ENCODE measurements at places on chromosomes 13 and 19.

DNA sequence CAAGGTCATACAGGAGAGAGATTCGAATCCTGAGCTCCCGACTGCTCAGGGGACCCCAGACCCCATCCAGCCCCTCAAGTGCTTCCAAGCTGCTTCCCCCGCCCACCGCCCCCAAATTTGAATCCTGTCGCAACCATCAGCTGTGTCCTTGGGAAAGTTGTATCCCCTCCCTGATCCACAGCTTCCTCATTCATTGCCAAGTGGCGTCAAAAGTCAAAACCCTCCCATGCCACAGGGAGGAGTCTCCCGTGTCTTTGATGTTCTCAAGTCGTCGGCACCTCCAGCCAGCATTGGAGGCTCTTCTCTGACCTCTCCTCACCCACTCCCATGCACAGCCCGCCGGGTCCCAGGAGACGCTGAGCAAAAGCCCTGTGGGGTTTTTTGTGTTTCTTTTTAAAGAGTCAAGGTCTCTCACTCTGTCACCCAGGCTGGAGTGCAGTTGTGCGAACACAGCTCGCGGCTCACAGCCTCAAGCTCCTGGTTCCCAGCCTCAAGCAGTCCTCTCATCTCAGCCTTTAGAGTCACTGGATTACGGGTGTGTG, 2.8 kb upstream of the IFI30 start:
- no peak for DNase-seq

DNA sequence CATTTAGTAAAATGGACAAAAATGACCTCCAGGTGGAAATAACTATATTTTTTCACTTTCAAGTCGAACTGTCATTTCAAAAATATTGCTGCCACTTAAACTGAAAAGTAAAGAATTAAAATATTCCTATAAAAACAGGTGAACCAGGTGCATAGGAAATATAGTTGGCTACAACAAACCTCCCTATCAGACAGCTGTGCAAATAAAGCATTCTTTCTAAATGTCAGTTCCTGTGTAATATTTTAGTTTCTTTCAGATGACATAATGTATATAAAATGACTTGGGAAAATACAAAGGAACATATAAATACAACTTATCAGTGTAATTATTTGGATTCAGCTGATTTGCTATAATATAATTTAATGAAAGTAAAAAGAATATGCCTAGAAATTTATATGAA, 403.5 kb upstream of the GPC6 start:
- DNase-seq = no peak

- DNase-seq = no peak
These were observed 6.2 kb downstream of the ZNF444 start for GRCh38 chr19:56147307-56147706.

DNA sequence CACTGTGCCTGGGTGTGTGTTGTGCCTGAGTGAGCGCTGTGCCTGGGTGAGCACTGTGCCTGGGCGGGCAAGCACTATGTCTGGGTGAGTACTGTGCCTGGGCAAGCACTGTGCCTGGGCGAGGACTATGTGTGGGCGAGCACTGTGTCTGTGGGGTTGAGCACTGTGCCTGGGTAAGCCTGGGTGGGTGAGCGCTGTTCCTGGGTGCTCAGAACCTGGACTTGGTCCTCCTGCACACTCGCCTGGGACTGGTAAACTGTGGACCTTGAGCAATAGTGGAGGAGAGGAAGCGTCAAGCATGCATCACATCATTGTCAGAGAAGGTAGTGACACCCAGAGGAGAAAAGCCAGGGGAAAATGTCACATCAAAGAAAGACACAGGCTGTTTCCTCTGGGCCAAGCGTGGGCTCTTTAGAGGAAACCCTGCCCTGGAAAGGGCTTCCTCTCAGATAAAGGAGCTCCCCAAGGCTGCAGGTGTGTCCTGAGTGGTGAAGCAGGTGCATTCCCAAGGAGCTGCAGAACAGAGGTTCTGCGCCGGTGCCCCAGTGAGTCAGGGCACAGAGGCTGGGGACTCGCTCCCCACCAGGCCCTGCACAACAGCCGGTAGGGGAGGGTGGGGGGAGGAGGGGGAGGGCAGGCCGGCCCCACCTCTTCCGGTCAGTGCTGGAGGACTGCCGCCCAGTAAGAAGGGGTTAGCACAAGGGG, 141.2 kb downstream of the TEX29 start:
- no peak for DNase-seq

GRCh38 chr13:109789262-109789661, 2.9 kb upstream of the IRS2 start:
- DNase-seq = no peak

DNA sequence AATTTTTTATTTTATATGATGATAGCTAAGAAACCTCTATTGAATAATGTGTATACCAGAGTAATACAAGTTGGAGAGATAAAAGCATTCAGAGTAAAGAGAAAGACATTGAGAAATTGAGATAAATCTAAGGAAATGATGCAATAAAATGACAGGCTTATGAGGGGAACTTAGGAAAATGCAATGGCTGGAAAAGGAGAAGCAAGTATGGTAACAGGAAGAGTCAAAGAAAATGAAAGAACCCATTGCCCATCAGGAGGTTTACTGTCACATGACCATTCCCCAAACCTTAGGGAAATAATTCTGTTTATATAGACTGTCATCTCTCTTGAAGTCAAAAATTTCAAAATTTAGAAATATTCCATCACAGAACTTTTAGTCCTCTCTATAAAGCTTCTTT, 808.0 kb upstream of the PRR20A start:
- DNase-seq = no peak

- DNase-seq = no peak
These were observed 79.5 kb downstream of the KCNRG start for GRCh38 chr13:50094615-50095293.

GRCh38 chr13:84605927-84606326, 723.7 kb upstream of the SLITRK1 start:
- DNase-seq = no peak

- DNase-seq = no peak
These were observed 59.2 kb upstream of the OLFM4 start for GRCh38 chr13:52969373-52969772.

DNA sequence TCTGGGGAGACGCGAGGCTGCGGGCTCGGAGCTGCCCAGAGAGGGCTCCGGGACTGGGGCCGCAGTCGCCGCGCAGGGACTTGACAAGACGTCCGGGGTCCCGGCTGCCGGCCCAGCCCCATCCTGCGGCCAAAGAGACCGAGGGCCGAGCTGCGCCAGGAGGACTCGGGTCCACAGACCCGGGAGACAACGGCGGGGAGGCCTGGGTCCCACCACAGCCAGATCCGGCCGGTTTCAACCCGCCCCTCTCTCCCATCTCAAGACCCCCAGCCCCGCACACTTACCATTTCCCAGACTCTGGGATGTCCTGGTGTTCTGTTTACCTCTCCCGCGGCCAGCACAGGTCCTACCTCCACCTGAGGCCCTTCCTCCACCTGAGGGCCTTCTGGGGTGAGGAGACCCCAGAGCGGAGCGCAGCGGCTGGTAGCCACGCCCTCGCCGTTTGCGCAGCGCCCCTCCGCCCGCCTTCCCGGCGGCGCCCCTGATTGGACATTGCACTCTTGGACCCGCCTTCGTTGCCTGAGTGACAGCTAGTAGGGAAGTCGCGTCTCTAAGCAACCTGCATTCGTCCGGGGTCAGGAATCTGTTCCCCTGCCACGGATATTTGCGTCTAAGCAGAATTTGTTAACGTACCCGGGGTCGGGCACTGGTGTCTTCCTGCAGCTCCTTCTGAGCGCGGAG, at the start of gene ZNF709:
Gene ZNF709 (minus strand): TSS at position 446 of the 681 bp plus-strand sequence. CDS start 159 bp downstream, at position 287.
- DNase-seq = peak; percentile 84

DNA sequence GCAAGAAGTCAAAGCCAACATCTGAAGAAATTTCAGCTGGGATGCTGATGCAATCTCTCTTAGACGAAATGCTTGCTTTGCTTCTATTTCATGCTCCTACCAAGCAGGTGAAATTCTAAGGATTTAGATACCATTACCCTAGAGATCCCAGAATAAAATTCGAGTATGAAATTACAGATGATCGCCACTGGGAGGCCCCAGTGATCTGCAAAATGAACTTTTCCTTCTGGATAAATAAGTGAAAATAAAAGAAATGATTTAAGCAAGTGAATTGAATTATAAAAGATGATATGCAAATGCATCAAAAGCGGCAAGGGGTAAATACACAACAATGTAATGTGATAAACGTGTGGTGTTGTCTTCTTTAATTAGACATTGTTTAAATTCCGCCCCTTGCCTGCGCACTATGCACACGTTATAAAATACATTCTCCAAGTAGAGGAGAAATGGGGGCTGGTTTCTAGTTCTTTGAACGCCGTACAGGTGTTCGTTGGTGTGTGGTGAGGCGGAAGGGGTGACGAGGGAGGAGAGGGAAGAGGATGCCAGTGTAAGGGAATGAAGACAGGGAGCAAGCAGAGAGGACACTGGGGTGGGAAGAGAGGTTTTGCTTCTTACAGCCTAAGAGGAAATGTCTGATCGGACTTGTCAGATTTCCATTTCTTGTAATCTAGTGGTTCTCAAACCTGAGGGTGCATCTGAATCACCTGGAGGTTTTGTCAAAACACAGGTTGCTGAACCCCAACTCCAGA, 58.0 kb downstream of the ERCC5 start:
- peak; percentile 7 for DNase-seq

DNA sequence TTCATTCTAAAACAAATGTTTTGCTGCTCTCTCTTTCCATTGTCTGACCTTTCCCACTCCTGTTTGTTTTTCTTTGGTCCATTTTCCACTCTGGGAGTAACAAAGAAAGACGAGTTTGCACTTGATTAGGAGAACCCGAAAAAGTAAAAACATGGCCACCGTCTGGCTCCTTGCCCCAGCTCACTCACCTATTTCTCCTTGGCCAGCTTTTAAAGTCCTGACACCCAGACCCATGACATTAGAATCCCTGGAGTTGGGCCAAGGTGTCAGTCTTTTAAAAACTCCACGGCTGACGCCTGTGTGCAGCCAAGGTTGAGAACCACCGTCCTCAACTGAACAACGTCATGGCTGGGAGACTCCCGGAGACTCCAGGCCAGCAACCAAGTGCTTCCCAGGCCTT, 63.6 kb upstream of the FLT1 start:
- DNase-seq = no peak

GRCh38 chr19:42442833-42443232, at the start of gene CXCL17:
Gene CXCL17, minus strand, starts transcription at chr19:42442946. Its CDS starts 114 bp downstream, at chr19:42442832.
- no peak for DNase-seq

GRCh38 chr13:45243077-45243476, 42.2 kb upstream of the KCTD4 start:
- DNase-seq = no peak

DNA sequence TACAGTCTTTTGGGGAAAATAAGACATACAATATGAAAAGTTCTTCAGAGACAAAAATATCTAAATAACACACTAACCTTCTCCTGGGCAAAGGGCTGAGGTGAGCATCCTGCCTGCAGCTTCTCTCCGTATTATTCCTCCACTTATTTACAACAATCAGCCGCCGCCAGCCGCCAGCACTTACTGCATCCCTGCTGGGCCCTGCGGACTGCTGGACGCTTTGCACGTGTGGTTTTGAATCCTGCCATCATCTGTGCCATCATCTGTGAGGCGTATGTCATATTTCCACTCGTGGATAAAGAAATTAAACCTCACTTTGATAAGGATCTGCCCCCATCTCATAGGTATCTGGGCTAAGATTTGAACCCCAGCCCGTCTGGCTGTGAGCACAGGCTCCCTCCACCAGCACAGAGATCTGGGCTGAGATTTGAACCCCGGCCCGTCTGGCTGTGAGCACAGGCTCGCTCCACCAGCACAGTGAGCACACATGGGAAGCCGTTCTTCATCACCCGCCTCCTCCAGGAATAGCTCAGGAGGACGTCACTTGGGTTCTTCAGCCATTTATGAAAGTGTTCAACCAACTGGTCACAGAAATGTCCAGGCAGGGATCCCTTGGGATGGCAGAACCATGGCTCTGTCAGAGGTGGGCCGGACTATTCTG, 35.2 kb upstream of the TUBGCP3 start:
- no peak for DNase-seq

GRCh38 chr19:17703824-17704463, 15.3 kb upstream of the MAP1S start:
- no peak for DNase-seq

GRCh38 chr13:64371045-64371444, 2859.1 kb downstream of the PCDH9 start:
- no peak for DNase-seq

Data from SW480 (cell line).